ENCODE measurements at places on chromosomes 6 and 20. TPM values are rescaled to one million over a fixed set of nuclear protein-coding genes. Genes with fewer than 3 reads are reported as not detected.

DNA sequence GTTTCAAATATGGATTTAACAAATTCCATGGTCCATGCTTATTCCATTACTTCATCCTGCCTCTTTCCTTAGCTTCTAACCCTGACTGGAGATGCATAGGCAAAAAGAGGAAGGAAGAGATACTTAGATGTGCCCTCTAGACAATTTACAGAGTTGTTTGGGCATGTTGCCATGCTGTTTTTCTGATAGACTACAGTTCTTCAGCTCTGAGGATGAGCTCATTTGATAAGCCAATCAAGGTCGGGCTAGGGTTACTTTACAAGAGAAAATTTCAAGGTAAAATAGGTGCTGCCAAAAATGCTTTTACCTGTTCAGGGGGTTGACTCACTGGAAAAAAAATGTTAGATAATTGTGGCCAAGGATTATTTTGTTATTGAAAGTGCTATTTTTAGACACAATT lies 5.9 kb downstream of the HCRTR2 start:
- H3K27me3 ChIP-seq, result peaks cover 10% of the 10 kb centered on the region
- H3K27ac ChIP-seq, result no peak overlapping the region
- H3K36me3 ChIP-seq, result no peaks in the 10 kb centered on the region
- no peak for DNase-seq
- no peaks in the 10 kb centered on the region for H3K4me1 ChIP-seq

DNA sequence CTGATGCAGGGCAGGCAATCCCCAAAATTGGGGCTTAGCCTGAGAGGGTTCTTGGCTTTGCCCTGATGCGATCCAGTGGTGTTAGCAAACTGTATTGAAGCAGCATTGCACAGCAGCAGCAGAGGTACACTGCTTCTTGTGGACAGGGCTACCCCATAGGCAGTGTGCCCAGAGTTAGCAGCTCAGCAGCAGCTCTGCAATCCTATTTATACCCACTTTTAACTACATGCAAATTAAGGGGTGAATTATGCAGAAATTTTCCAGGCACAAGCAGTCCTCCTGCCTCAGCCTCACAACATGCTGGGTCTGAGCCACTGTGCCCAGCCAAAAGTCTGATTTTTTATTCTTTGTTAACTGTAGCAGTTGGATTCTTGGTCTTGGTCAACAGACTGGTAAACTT lies 3.8 kb downstream of the C20orf173 start:
- no peaks in the 10 kb centered on the region for H3K36me3 ChIP-seq
- DNase-seq, result no peak
- H3K27me3 ChIP-seq, result no peaks in the 10 kb centered on the region
- no peak overlapping the region for H3K4me3 ChIP-seq
- no peak overlapping the region for H3K27ac ChIP-seq

GRCh38 chr6:79574630-79575225 lies 37.5 kb upstream of the LCA5 start:
- no peak overlapping the region for H3K4me3 ChIP-seq
- peaks cover 9% of the 10 kb centered on the region for H3K4me1 ChIP-seq
- no peak for DNase-seq
- H3K27me3 ChIP-seq, result no peaks in the 10 kb centered on the region
- H3K36me3 ChIP-seq, result no peaks in the 10 kb centered on the region
- H3K27ac ChIP-seq, result no peak overlapping the region

GRCh38 chr6:85364344-85364743 lies 85.5 kb upstream of the NT5E start:
- DNase-seq, result no peak
- no peak overlapping the region for H3K4me3 ChIP-seq
- H3K27ac ChIP-seq, result no peak overlapping the region
- no peaks in the 10 kb centered on the region for H3K27me3 ChIP-seq
- no peaks in the 10 kb centered on the region for H3K36me3 ChIP-seq

DNA sequence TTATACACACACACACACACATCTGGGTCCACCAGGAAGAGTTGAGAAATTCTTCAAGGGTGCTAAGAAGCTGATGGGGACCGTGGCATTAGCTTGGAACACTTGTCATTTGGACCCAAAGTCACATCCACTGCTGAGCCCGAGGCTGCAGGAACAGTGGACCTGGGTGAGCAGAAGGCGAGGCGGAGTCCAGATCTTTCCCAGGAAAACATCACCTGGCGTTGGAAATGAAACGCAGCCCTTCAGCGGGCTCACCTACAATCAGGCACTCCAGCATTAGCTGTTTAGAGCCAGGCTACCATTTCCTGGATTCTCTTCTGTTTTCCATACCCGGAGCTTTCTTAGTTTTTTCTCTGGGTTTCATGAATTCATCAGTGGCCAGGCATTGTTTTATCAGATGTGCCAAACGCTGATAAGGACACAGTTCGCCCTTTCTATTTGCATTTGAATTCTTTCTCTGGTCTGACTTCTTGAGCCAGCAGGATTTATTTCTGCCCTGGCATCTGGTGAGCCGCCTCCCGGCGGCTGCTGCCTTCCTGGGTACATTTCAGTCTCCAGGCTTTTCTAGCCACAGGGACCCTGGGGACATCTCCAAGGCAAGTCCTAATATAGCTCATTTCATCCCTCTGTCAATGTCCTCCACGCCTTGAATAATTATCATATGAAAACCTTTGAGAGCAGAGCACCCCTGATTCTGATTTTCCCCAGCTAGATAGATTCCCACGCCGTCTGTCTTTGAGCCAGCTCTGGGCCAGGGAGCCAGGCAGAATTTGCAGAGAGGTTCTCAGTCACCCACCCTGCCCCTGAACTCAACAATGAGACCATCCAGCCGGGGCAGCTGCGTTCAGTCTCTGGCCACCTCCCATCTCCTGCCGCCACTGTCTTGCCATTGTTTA lies 170.9 kb downstream of the TTLL2 start:
- H3K4me1 ChIP-seq, result no peaks in the 10 kb centered on the region
- no peaks in the 10 kb centered on the region for H3K36me3 ChIP-seq

DNA sequence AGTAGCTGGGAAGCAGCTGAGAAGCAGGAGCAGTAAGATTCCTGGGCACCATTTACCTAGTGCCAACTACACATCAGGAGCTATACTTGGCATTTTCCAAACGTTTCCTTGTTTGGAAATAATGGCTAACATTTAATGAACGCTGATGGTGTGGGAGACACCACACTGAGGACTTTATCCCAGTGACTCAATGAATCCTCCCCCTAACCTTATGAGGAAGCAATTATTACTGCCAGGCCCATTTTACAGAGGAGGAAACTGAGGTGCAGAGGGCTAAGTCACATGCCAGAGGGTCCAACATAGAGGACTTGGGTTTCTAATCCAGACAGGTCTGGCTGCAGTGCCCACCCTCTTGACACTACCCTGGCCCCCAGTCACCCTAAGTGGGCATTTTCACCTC lies 6.1 kb downstream of the PTGIS start:
- peaks cover 4% of the 10 kb centered on the region for H3K4me1 ChIP-seq
- H3K36me3 ChIP-seq, result no peaks in the 10 kb centered on the region
- H3K27ac ChIP-seq, result peak overlapping the region; percentile 46
- DNase-seq, result no peak
- H3K4me3 ChIP-seq, result no peak overlapping the region
- peaks cover 2% of the 10 kb centered on the region for H3K27me3 ChIP-seq

- no peak overlapping the region for H3K4me3 ChIP-seq
- no peaks in the 10 kb centered on the region for H3K36me3 ChIP-seq
- no peaks in the 10 kb centered on the region for H3K4me1 ChIP-seq
Observed at GRCh38 chr6:87040729-87041128, 54.2 kb downstream of the CGA start.

DNA sequence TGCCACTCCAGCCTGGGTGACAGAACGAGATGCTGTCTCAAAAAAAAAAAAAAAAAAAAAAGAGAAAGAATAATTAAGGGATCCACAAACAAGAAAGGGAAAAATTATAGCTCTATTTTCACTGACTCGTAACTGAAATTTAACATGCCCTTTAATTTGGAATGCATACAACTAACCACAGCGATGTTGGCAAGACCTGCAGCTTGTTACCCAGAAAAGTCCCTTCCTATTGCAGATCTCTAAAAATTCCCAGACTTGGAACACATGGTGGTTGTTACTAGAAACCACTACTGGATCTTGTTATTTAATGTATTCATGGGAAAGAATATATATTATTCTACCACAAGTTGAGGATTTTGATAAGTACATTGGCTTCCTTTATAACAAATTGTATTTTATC lies 27.8 kb upstream of the SMIM28 start:
- H3K4me1 ChIP-seq, result no peaks in the 10 kb centered on the region
- DNase-seq, result no peak
- H3K27ac ChIP-seq, result no peak overlapping the region
- H3K4me3 ChIP-seq, result no peak overlapping the region
- H3K36me3 ChIP-seq, result no peaks in the 10 kb centered on the region

DNA sequence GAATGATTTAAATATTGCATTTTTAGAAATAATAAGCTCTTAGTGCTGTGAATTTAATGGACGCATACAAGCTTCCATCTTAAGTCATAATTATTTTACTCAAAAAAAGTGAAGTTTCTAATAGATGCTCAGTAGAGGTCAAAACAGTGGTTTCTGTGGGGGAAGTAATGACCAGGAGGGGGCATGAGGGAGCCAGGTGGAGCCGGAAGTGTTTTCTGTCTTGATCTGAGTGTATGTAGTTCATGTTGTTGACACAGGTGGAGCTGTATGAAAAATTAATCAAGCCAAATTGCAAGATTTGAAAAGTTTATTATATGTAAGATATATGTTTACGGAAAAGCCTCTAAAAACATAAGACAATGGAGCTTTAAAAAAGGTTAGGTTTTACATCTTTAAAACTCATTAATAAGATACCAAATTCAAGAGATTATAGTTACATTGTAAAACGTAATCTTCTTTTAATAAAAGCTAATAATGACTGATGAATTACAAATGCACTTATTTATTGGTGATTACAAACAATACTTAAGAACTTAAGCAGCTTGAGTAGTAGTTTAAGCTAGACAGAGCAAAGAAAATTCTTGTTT lies 68.0 kb downstream of the PLAGL1 start:
- H3K36me3 ChIP-seq, result no peaks in the 10 kb centered on the region
- DNase-seq, result no peak
- no peak overlapping the region for H3K4me3 ChIP-seq
- H3K4me1 ChIP-seq, result no peaks in the 10 kb centered on the region
- no peaks in the 10 kb centered on the region for H3K27me3 ChIP-seq
- H3K27ac ChIP-seq, result no peak overlapping the region

DNA sequence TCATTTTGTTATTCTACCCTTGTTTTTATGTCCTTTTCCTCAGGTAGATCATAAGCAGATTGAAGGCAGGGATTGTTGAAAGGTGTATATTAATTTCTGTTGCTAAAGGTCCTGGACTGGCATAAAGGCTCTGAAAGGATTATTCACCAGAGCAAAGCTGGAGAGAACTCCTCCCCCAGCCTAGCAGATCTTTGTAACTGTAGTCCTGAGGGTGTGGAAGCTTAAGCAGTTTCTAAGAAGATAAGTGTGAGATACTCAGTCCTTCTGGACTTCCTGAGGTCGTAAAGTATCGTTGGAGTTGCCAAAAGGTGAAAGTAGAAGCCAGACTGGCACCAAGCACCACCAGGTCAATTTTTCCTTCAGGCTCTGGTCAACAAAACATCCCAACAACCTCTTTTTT lies 24.2 kb downstream of the CGA start:
- DNase-seq, result no peak
- no peaks in the 10 kb centered on the region for H3K4me1 ChIP-seq
- no peak overlapping the region for H3K4me3 ChIP-seq
- no peaks in the 10 kb centered on the region for H3K27me3 ChIP-seq

- no peaks in the 10 kb centered on the region for H3K27me3 ChIP-seq
- H3K36me3 ChIP-seq, result peaks cover 98% of the 10 kb centered on the region
- no peak overlapping the region for H3K27ac ChIP-seq
- no peak overlapping the region for H3K4me3 ChIP-seq
Observed at GRCh38 chr20:38554986-38555385, 26.0 kb upstream of the ADIG start.

Gene GSTA2
- total RNA-seq, result not detected

Gene CBFA2T2
- total RNA-seq, result 7.7 TPM

Gene BPIFB1
- total RNA-seq, result not detected

Gene MYB
- total RNA-seq, result 0.28 TPM

Gene CTAGE9
- total RNA-seq, result not detected

Gene COL12A1
- total RNA-seq, result 14.8 TPM

Gene TAGAP
- 1.2 TPM for total RNA-seq

All from psoas muscle (tissue), 8 donors.